HCT116 (cell line): ENCODE measurements at places on chromosomes 5 and 9.

DNA sequence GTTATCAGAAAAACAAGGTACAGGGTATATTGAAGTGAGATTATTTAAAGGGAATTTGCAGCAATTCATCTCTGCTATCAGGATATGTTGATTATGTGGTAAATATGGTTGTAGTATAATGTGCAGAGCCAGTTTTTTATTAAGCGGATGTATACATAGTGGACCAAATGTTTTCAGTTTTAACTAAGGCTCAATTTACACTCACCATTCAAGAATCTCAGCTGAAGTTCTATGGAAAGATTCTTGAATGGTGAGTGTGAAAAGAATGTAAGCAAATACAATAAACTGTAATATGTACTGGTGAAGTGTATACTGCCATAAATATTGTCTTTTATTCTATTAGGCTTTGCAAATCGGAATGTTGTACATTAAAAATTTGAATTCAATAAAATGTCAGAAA lies 895.9 kb upstream of the CDH10 start:
- no peaks in the 10 kb centered on the region for H3K27me3 ChIP-seq
- H3K27ac ChIP-seq = no peak overlapping the region
- DNase-seq = no peak
- no peak overlapping the region for H3K4me3 ChIP-seq
- H3K4me1 ChIP-seq = no peaks in the 10 kb centered on the region
- H3K36me3 ChIP-seq = no peaks in the 10 kb centered on the region; the same call in 1 of the 2 replicates

DNA sequence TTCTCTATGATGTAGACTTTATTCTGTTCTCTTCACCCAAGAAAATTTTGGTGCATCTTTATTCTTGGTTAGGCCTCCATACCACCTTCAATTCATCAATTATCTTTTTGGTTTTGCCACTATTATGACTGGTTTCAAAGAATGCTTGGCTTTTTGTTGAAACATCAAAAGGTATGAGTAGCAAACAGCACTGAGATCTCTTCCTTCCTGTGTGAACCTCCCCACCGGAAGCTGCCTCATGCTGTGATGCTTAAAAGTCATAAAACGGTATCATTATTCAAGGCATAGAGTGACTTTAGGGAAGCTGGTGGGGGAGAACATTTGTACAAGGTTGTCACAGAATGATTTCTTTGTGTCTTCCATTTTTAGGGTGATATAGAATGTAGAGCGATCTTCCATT lies 70.6 kb downstream of the IQGAP2 start:
- no peak overlapping the region for H3K4me3 ChIP-seq
- no peaks in the 10 kb centered on the region for H3K36me3 ChIP-seq
- DNase-seq = no peak
- peaks cover 2% of the 10 kb centered on the region; the same call in 1 of the 2 replicates for H3K4me1 ChIP-seq
- no peaks in the 10 kb centered on the region for H3K27me3 ChIP-seq

DNA sequence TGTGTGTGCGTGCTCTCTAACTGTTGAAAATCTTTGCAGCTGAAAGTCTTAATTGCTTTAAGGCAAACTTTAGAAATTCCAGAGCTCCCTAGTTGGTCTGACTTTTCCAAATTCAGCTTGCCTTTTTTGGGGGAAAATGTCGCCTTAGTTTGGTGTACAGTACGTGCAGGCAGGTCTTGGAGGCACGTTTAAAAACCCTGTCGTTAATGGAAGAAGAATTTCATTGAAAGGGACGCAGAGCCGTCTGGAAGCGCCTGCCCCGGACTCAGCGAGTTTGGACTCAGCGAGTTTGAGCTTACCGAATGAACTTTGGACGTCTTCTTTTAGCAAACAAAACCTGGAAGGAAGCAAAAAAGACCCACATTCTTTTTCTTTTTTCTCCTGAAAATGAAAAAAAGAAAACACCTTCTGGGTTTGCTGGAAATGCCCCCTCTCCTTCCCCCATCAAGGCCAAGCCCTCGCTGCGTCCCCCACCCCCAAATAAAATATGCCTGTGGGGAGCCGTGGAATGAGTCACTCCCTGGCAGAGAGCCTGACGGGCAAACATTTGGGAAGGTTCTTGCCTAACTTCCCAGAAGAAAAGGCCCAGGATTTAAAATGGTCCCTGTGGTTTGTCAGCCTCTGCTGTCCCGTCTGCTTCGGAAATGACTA lies 1.5 kb downstream of the NEK6 start:
- peak overlapping the region; percentile 94 for H3K27ac ChIP-seq
- peak; percentile 54 for DNase-seq
- peaks cover 49% of the 10 kb centered on the region for H3K4me1 ChIP-seq
- no peaks in the 10 kb centered on the region for H3K27me3 ChIP-seq

- DNase-seq = no peak
- H3K27ac ChIP-seq = no peak overlapping the region
- no peaks in the 10 kb centered on the region for H3K4me1 ChIP-seq
Measured at GRCh38 chr5:76662521-76662920, 39.3 kb upstream of the F2RL2 start.

DNA sequence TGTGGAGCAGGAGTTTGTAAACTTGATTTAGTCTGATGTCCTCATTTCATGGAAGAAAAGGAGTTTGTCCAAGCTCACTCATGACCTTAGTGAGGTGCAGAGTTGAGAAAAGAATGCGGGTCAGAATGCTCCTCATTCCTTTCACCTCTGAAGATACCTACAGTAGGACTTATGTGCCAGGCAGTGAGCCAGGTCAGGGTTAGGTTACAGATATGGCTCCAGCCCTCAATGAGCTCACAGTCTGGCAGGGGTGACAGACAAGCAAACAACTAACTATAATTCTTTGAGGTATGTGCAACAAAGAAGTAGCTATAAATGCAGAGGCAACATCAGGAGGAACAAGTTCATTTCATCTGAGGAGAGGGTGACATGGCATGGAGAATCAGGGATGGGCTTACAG lies 102.5 kb downstream of the SPATA31D1 start:
- no peak for DNase-seq
- no peaks in the 10 kb centered on the region for H3K27me3 ChIP-seq
- H3K4me1 ChIP-seq = no peaks in the 10 kb centered on the region
- H3K36me3 ChIP-seq = no peaks in the 10 kb centered on the region
- H3K4me3 ChIP-seq = no peak overlapping the region
- no peak overlapping the region for H3K27ac ChIP-seq

GRCh38 chr9:131397100-131397790 lies 3.4 kb downstream of the PRRC2B start:
- H3K27ac ChIP-seq = peak overlapping the region; percentile 27; the same call in 1 of the 2 replicates
- no peaks in the 10 kb centered on the region; the same call in 1 of the 2 replicates for H3K36me3 ChIP-seq
- peaks cover 48% of the 10 kb centered on the region for H3K4me1 ChIP-seq
- no peaks in the 10 kb centered on the region for H3K27me3 ChIP-seq
- no peak for DNase-seq
- 0 out of 2 replicates have a peak overlapping the region, but pooled peaks have one; percentile 13 for H3K4me3 ChIP-seq

GRCh38 chr9:93657331-93658111 lies 81.1 kb downstream of the PHF2 start:
- no peaks in the 10 kb centered on the region for H3K36me3 ChIP-seq
- H3K27ac ChIP-seq = no peak overlapping the region
- H3K4me3 ChIP-seq = no peak overlapping the region
- H3K4me1 ChIP-seq = no peaks in the 10 kb centered on the region
- no peak for DNase-seq
- H3K27me3 ChIP-seq = no peaks in the 10 kb centered on the region

DNA sequence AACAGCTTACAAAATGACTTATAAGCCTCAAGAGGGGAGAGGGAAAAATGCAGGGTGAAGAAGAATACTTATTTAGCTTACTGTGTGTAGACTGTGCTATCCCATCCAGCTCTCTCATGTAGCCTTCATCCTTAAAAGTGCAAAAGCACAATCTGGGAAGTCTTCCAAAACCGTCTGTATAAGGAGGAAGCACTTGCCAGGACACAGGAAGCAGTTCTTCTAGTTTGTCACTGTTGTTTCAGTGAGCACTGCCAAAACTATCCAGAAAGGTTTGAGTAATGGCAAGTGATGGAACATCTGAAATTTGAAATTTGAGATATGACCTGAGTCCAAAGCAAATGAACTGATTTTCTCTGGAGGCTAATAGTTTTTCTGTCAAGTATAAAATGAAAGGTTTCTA lies 140.8 kb upstream of the ISL1 start:
- no peak for DNase-seq
- H3K27ac ChIP-seq = no peak overlapping the region
- no peaks in the 10 kb centered on the region for H3K36me3 ChIP-seq
- no peaks in the 10 kb centered on the region for H3K4me1 ChIP-seq

- no peaks in the 10 kb centered on the region for H3K4me1 ChIP-seq
- no peak for DNase-seq
- no peaks in the 10 kb centered on the region for H3K36me3 ChIP-seq
- H3K27me3 ChIP-seq = no peaks in the 10 kb centered on the region
- H3K4me3 ChIP-seq = no peak overlapping the region
Measured at GRCh38 chr5:127337876-127338275, 47.3 kb downstream of the MEGF10 start.
